Colonic mucosa (tissue), 4 donors: ENCODE measurements at places on chromosomes 4 and X. TPM values are rescaled to one million over a fixed set of nuclear protein-coding genes. Genes with fewer than 3 reads are reported as not detected.

DNA sequence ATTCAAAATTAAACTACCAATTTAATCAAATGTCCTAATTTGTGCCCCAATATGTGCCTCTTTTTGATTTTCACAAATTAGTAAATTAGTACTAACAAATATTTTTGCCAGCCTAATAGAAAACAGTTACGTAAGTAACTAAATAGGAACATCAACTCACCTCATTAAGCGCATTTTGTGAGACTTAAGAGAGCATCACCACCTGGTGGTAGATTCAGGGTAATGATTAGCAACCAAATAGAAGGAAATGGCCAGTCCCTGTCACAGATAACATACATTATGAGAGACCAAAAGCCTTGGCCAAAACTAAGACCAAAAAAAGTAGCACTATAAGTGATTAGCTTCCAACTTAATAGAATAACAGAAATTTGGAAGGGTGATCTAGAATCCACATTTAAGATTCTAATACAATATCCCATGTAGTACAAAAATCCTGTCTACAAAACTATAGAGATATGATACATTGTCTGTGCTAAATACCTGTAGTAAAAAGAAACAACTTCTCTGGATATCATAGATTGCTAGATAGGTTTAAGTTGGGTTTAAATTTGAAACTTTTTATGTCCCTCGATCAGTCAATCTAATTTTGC is 46.7 kb downstream of the C4orf46 start:
- no peak overlapping the region for H3K27ac ChIP-seq
- no peaks in the 10 kb centered on the region for H3K27me3 ChIP-seq
- peak; percentile 18 for DNase-seq
- H3K4me1 ChIP-seq, result no peaks in the 10 kb centered on the region
- H3K36me3 ChIP-seq, result no peaks in the 10 kb centered on the region

- no peaks in the 10 kb centered on the region for H3K36me3 ChIP-seq
- DNase-seq, result no peak
- no peaks in the 10 kb centered on the region for H3K27me3 ChIP-seq
- no peak overlapping the region for H3K4me3 ChIP-seq
Observed at GRCh38 chrX:19904778-19905367, 17.5 kb upstream of the SH3KBP1 start.

- H3K27me3 ChIP-seq, result no peaks in the 10 kb centered on the region
- no peak for DNase-seq
- H3K4me3 ChIP-seq, result no peak overlapping the region
- no peaks in the 10 kb centered on the region for H3K4me1 ChIP-seq
- no peak overlapping the region for H3K27ac ChIP-seq
Observed at GRCh38 chrX:41029332-41029731, 55.9 kb upstream of the USP9X start.

DNA sequence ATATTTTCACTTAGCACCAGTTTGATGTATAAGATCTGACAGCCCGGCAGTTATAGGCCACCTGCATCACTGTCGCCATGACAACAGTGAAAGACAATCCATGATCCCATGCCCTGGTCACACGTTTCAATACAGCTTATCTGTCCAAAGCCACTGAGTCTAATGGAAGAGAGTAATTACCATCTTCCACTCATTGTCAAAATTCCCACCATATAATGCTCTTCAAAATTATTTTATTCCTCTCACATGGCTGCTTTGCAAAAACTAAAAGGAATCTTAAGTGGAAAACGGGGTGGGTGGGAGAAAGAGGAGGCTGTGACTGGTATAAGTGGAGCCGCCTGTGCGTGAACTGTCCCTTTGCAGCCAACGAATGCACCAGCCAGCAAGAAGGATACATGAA is 44.2 kb downstream of the MAML3 start:
- no peak overlapping the region for H3K27ac ChIP-seq
- H3K36me3 ChIP-seq, result no peaks in the 10 kb centered on the region
- no peak overlapping the region for H3K4me3 ChIP-seq
- no peak for DNase-seq
- peaks cover 8% of the 10 kb centered on the region for H3K4me1 ChIP-seq
- H3K27me3 ChIP-seq, result no peaks in the 10 kb centered on the region

- H3K36me3 ChIP-seq, result no peaks in the 10 kb centered on the region
- DNase-seq, result no peak
- no peak overlapping the region for H3K4me3 ChIP-seq
- no peaks in the 10 kb centered on the region for H3K4me1 ChIP-seq
- H3K27me3 ChIP-seq, result no peaks in the 10 kb centered on the region
- H3K27ac ChIP-seq, result no peak overlapping the region
Observed at GRCh38 chrX:107146670-107147069, 28.0 kb upstream of the RBM41 start.

- DNase-seq, result peak; percentile 39
- no peak overlapping the region for H3K4me3 ChIP-seq
- H3K36me3 ChIP-seq, result no peaks in the 10 kb centered on the region
- no peak overlapping the region for H3K27ac ChIP-seq
Observed at GRCh38 chr4:147984065-147984777, 252.3 kb downstream of the ARHGAP10 start.

DNA sequence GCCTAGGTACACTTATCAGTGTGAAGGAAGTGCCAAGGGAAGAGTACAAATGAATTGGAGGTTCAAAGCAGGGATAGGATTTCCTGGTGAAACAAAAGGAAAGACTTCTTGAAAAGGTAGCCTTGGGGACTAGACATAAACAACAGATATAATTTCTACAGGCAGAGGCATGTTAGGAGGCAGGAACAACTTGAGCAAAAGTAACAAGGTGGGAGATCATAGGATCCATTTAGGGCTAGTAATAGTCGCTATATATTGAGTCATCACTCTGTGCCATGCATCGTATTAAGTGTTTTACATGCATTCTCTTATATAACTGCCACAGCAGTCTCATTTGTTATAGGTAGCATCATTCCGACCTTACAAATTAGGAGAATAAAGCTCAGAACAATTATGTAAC is 98.3 kb upstream of the EOLA2 start:
- no peak overlapping the region for H3K27ac ChIP-seq
- DNase-seq, result no peak
- H3K4me1 ChIP-seq, result no peaks in the 10 kb centered on the region
- no peak overlapping the region for H3K4me3 ChIP-seq

- H3K4me1 ChIP-seq, result no peaks in the 10 kb centered on the region
- no peak overlapping the region for H3K27ac ChIP-seq
- no peak for DNase-seq
- no peaks in the 10 kb centered on the region for H3K36me3 ChIP-seq
- no peak overlapping the region for H3K4me3 ChIP-seq
Observed at GRCh38 chr4:54400188-54400587, 171.1 kb downstream of the PDGFRA start.

DNA sequence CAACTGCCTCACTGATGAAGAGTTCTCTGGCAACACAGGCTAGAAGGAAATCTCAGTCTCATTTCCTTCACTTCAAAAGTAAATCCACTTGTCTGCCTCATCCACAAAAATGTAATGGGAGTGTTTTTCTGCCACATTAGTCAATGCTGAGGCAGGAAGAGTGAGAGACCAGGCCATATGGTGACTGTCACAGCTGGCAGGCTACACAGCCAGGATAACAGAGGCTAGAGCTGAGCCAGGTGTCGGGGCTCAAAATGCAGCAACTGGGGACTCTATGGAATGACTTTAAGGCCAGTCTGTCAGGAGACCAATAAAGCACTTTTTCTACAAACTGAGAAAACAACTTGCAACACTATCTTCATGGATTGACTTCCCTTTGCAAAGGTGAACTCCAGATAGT is 204.2 kb downstream of the GPC3 start:
- H3K27ac ChIP-seq, result no peak overlapping the region
- H3K4me3 ChIP-seq, result no peak overlapping the region
- no peaks in the 10 kb centered on the region for H3K4me1 ChIP-seq
- no peaks in the 10 kb centered on the region for H3K36me3 ChIP-seq
- H3K27me3 ChIP-seq, result no peaks in the 10 kb centered on the region

- no peaks in the 10 kb centered on the region for H3K27me3 ChIP-seq
- H3K4me3 ChIP-seq, result no peak overlapping the region
- H3K4me1 ChIP-seq, result no peaks in the 10 kb centered on the region
- H3K27ac ChIP-seq, result no peak overlapping the region
- no peak for DNase-seq
Observed at GRCh38 chrX:135315864-135316263, 6.6 kb downstream of the ETDC start.

DNA sequence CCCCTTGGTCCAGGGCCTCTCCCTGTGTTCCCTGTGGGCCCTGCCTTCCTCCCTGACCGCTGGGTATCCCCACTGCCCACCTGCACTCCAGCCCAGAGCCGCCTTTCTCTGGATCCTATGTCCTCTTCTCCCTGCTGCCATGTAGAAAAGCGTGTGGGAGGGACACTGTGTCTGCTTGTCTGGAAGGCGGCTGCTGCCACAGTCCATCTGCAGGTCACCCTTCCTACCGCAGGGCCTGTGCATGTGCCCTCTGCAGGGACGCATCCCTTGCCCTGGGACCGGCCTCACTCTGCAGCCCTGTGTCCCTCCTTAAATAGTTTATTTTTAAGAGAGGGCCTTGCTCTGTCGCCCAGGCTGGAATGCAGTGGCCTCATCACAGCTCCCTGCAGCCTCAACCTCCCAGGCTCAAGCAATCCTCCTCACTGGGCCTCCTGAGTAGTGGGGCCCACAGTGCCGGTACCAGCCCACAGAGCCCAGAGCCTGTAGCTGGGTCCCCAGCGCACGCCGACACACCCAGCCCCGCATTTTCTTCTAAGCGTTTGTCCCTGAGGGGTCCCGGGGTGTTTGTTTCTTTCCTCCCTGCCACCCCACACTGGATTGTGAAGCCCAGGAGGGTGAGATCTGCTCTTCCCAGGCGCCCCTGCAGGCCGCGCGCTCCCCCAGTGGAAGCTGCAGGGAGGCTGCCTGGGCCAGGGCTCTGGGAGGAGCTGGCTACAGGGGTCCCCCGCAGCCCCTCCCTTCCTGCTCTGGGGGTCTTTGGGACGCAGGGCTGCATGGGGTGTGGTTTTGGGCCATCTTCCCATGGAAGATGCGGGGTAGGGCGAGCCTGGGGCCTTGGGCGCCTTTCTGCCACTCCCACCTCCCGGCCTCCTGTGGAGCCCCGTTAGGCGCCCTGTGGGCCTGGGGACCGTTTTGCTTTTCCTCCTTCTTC is 12.8 kb upstream of the NAT8L start:
- DNase-seq, result no peak
- no peak overlapping the region for H3K4me3 ChIP-seq
- H3K4me1 ChIP-seq, result peaks cover 4% of the 10 kb centered on the region
- H3K36me3 ChIP-seq, result no peaks in the 10 kb centered on the region

DNA sequence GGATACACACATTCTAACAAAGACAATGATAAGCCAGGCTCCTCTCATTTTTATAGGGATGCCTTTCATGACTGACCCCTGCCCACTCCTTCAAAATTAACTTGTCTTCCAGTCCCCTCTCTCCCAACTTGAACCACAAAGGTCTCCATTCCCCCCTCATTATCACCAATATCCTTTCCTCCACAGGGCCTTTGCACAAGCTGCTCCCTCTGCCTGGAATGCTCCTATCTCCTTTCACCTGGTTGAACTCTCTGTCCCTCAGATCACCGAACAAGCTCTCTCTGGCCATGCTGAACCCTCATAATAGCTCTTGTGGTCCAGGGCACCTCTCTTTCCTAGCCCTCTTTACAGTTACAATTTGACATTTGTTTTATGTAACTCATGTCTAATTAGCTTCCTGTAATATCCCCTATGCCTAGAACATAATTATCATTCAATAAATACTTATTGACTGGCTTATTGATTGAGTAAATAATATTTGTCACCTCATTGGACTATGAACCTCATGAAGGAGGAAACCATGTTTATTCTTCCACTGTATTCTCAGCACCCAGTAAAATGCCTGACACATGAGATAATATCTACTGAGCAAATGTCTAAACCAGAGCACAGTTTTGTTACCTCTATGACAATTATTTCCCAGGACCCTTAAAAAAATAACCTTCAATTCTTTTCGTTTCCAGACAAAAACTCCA is 266.3 kb upstream of the RASGEF1B start:
- no peaks in the 10 kb centered on the region for H3K36me3 ChIP-seq
- no peak overlapping the region for H3K27ac ChIP-seq
- no peak overlapping the region for H3K4me3 ChIP-seq

DNA sequence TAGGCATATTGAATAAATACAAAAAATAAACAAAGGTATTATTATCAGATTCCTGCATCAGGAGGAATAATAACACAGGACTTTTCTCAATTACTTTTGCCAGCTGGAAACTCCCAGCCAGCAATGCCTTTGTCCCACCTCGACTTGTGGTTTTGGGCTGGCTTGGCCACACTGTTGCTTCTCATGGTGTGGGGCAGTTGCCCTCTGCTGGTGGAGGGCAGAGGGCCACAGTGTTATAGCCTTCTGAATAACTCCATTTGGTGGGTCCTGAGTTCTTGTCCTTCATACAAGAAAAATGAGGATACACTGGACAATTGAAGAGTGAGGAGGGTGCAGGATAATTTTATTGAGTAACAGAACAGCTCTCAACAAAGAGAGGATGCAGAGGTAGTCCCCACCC is 1206.0 kb upstream of the ADGRL3 start:
- no peaks in the 10 kb centered on the region for H3K27me3 ChIP-seq
- no peaks in the 10 kb centered on the region for H3K4me1 ChIP-seq
- no peaks in the 10 kb centered on the region for H3K36me3 ChIP-seq
- H3K4me3 ChIP-seq, result no peak overlapping the region
- no peak for DNase-seq

- H3K36me3 ChIP-seq, result no peaks in the 10 kb centered on the region
- H3K27me3 ChIP-seq, result no peaks in the 10 kb centered on the region
- H3K4me1 ChIP-seq, result no peaks in the 10 kb centered on the region
Observed at GRCh38 chrX:16705370-16705769, 7.1 kb downstream of the CTPS2 start.

DNA sequence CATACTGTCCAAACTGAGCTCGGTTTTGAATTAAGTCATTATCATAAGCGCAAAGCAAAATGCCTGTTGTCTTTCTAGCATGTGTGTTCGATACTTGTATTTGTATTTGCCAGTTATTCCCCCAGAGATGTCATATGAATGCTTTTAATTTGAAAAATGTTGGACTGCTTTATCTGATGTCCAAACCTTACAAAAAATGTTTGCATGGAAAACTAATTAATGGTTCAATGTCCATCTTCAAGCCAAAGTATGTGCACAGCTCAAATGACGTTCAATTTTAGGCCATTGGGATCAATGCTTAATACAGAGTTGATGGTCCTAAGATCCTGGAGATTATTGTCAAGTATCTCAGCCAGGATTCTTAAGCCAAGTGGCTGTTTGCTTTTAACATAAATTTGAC is 17.2 kb upstream of the HPGDS start:
- H3K36me3 ChIP-seq, result no peaks in the 10 kb centered on the region
- no peak for DNase-seq
- no peaks in the 10 kb centered on the region for H3K27me3 ChIP-seq
- H3K4me3 ChIP-seq, result no peak overlapping the region
- H3K4me1 ChIP-seq, result no peaks in the 10 kb centered on the region

DNA sequence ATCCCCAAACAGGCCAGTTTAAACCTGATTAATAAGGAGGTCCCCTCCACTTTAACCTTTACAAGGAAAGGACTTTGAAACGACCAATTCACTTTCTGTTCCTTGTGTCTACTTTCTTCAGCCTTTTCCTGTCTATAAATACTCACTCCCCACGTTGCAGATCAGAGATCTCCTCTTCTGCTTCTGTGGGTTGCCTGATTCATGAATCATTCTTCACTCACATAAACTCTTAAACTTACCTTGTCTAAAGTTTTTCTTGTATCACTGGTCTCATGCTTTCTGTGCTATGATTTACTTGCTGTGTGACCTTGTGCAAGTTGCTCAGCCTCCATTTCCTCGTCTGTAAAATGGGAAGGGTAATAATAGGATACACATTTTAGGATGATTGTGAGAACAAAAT is 236.1 kb downstream of the QDPR start:
- H3K36me3 ChIP-seq, result no peaks in the 10 kb centered on the region
- H3K27me3 ChIP-seq, result no peaks in the 10 kb centered on the region
- H3K27ac ChIP-seq, result no peak overlapping the region
- DNase-seq, result no peak
- no peaks in the 10 kb centered on the region for H3K4me1 ChIP-seq
- H3K4me3 ChIP-seq, result no peak overlapping the region

ABCB7 gene
- 31.8 TPM for total RNA-seq

GLRA2 gene
- 0.49 TPM for total RNA-seq
